Neural crest cell (in vitro differentiated cells): ENCODE measurements at places on chromosomes 16 and 17. TPM values are rescaled to one million over a fixed set of nuclear protein-coding genes. Genes with fewer than 3 reads are reported as not detected.

- no peak for DNase-seq
These were observed 834 bp upstream of the TXNDC11 start for GRCh38 chr16:11743308-11744074.

The CACNG3 gene
- total RNA-seq: not detected in 2 replicates

The CCL14 gene
- not detected in 2 replicates for total RNA-seq

The HAGHL gene
- 15.0 and 15.4 TPM in 2 replicates for total RNA-seq

The TTLL6 gene
- total RNA-seq: 0.65 and 0.68 TPM in 2 replicates

- no peak for DNase-seq
These were observed 33.9 kb downstream of the BAHCC1 start for GRCh38 chr17:81428948-81429774.

The NAE1 gene
- total RNA-seq: 156 TPM in 2 replicates

DNA sequence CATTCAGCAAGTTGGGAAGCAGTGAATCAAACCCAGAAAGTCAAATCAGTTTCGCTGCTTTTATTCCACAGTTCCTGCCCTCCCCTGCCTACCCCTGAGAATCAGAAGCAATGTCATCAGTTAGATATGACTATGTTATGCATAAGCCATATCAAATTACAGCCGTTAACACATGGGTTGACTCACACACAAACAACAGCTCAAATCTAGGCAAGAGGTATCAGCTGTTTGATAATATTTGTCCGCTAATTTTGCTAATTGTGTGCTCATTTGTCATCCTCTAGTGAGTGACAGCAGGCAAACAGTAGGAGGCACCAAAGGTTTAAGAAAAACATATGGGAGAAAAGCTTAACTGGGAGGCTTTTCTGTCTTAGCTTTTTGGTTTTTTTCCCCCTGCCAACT, 327.4 kb upstream of the CCL2 start:
- DNase-seq: no peak

DNA sequence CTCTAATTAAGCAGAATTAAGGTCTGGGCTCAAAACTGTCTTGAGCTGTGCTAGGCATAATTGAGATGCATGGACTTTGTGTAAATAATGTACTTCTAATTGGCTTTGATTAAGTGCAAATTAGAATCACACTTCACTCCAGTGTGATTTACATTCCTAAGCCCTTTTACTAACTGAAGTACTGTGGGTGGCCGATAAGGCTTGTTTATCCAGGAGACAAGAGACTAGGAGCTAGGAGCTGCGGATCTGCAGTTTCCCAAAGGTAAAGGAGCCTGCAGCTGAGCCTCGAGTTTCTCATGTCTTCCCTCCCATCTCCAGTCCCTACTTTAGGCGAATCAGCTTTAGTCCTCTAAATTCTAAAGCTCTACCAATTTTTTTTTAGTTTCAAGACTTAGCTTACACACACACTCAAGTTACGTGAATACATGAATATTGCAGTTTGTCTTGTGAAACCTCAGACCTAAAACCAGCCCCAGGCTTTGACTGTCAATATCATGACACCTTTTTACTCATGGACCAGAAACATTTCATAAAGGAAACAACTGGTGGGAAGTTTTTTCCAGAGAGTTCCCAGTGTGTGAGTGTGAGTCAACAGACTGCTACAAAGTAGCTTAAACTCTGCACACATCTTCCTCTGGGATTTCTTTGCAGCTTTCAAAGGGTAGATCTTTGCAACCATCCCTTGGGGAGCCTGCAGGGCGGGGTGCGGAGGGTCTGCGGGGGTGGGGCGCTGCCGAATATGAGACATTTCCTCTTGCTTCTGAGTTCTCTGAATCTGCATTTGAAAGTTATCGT, 113.9 kb upstream of the TBX2 start:
- DNase-seq: no peak

GRCh38 chr17:29567304-29567553, 392 bp upstream of the ABHD15 start:
- no peak for DNase-seq

The GNGT2 gene
- total RNA-seq: not detected in 2 replicates

DNA sequence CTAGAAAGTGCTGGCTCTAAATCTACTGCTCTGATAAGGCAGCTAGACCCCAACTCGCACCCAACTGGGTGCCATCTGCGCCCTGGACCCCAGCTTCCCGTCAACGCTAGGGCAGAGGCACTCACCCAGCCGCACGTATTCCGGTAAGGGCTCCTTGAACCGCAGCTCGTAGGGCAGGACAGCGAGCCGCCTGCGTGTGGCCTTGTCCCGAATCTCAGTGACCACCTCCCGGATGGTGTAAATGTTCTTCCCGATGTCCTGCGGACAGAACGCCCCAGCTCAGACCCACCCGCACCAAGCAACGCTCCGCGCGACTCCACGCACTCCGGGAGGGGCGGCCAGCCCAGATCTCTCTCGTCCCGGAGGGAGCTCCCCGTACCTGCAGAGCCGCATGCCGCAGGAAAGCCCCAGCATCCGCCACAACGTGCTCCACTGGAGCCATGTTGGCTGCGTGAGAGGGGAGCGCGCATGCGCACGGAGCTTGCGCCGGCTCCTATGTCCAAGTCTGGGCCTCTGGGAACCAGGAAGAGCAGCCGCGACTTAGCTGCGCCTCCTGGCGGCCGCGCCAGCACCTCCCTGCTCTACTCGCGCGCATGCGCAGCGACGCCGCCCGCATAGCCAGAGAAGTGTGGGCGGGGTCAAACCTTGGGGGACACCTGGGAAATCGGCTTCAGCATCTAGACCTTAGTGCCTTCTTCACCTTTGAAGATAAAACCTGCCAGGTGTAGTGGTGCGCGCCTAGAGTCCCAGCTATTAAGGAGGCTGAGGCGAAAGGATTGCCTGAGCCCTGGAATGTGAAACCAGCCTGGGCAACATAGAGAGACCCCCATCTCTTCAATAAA, at the start of gene NOB1:
NOB1 (minus strand) TSS at position 458 of the 842 bp plus-strand sequence; CDS start at position 442, 16 bp downstream.
- peak; percentile 96 for DNase-seq

The SMPD3 gene
- total RNA-seq: 3.2 and 3.8 TPM in 2 replicates

DNA sequence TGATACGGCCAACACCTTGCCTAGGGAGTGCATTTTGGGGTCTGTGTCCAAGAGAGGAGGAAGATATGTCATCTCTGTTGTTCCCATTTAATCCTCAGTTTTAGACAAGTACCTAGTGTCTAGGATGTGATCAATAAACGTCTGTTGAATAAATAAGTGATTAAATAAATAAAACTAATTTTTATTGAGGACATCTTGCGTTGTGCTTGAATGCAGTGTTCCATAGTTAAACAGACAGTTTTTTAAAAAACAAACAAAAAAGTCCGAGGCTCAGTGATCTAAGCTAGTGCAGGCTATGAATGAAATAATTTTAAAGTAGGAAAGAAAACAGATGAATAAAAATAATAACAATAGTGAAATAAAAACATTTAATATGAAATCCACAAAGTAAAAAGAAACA, 283.0 kb upstream of the MAF start:
- no peak for DNase-seq

The ZNF263 gene
- 32.7 and 34.0 TPM in 2 replicates for total RNA-seq

DNA sequence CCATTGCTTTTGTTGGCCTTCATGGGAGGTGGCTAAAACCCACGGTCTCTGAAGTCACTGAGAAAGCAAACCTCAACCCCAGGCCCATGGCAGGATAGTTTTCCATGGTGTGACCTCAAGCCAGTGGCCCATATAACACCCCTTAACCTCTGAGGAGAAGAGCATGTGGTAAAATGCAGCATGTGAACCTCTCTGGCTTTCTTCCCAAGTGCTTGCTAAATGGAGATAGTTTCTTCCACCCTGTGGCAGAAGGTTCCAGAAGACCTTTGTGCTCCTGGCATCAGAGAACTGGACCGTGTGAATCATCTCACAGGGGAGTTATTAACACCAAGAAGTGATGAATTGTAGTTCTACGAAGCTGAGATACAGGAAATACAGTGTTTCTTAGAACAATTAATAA, 47.3 kb downstream of the MYOCD start:
- DNase-seq: no peak

DNA sequence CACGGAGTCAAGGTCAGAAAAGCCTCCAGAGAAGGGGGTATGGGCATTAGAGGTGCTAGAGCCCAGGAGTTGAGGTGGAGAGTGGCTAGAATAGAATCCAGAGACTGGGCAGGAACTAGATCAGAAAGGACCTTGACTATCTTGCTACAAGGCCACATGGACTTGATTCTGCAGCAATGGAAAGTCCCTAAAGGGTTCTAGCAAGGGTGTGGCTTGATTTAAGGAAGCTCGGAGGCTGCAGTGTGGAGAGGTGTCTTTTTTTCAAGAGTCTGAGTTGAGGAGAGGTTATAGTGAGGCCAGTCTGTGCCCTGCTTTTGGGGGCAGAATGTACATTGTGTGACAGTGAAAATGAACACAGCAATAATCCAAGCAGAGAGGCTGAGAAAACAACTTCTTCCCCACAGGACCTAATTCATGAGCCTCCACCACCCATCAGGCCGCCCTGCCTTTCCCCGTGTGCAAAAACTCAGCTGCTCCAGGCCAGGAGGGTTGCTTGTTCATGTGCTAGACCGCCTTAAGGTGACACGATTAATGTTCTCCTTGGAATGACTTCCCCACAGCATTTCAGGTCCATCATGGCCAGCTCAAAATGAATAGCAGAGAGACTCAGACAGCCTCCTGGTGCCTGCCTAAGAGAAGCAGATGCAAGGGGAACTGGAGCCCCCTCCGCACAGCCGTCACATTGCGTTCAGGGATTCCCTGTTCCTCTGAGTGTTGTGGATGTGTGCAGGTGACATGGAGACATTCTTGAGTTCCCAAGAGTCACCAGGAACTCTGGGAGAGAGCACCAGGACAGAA, 8.7 kb upstream of the BEAN1 start:
- DNase-seq: no peak

DNA sequence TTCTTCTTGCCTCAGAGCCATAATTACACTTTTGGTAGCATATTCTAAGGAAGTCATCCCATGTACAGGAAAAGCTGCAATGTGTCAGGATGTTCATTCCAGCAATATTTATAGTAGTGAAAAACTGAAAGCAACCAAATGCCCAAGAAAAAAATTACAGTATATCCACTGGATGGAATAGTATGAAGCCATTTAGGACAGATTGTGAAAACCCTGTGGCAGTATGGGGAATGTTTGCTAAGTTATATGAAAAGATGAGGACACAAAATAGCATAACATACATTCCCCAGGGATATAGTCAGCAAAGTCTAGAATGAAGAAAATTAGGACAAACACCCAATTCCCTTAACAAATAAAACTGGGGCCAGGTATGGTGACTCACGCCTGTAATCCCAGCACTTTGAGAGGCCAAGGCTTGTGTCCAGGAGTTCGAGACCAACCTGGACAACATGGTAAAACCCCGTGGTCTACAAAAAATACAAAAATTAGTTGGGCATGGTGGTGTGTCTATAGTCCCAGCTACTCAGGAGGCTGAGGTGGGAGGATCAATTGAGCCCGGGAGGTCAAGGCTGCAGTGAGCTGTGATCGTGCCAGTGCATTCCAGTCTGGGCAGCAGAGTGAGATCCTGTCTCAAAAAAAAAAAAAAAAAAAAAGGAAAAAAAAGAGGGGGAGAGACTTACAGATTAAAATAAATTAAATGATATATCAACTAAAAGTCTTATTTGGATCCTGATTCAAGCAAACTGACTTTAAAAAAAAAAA, 2.3 kb downstream of the LRRC3C start:
- DNase-seq: no peak

The CD7 gene
- not detected in 2 replicates for total RNA-seq

- DNase-seq: no peak
These were observed 929 bp downstream of the SLC25A11 start for GRCh38 chr17:4938688-4939545.

The NDE1 gene
- total RNA-seq: 72.2 and 74.0 TPM in 2 replicates

The P2RX1 gene
- total RNA-seq: not detected in 2 replicates

- no peak for DNase-seq
These were observed 21.3 kb upstream of the CRYBA1 start for GRCh38 chr17:29225396-29225795.

DNA sequence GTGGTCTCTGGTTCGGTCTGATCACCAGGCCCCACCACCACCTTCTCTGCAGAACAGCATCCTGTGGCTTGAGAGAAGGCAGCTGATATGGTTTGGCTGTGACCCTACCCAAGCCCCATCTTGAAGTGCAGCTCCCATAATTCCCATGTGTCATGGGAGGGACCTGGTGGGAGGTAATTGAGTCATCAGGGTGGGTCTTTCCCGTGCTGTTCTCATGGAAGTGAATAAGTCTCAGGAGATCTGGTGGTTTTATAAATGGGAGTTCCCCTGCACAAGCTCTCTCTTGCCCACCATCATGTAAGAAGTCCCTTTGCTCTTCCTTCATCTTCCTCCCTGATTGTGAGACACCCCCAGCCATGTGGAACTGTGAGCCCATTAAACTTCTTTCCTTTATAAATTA, 352.3 kb upstream of the CDH5 start:
- no peak for DNase-seq

GRCh38 chr17:74759941-74760340, 11.5 kb downstream of the NHERF1 start:
- no peak for DNase-seq

The ZNF668 gene
- total RNA-seq: 16.8 and 19.7 TPM in 2 replicates

The RCVRN gene
- 0.09 and 0.35 TPM in 2 replicates for total RNA-seq

The TP53TG3F gene
- not detected in 2 replicates for total RNA-seq

- no peak for DNase-seq
These were observed 2.7 kb downstream of the MSL1 start for GRCh38 chr17:40124279-40125141.

- DNase-seq: no peak
These were observed 399.8 kb upstream of the SALL1 start for GRCh38 chr16:51550800-51551347.

DNA sequence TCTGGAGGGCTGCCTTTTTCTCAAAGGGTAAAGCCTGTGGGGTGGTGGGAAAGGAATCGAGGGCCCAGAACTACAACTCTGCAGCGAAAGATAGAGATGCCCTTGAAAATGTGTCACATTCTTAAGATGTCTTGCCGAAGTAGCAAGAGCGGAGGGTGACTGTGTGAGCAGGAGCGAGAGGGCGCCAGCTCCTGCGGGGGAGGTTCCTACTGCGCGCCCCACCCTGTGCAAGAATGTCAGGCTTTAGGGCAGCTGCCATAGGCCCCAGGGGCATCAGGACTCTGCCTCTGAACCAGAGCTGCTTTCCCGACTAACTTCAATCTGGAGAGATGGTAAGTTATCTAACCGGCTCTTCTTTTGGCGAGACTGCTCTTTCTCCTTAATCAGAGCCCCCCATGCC, 11.8 kb upstream of the ITGAE start:
- DNase-seq: no peak

DNA sequence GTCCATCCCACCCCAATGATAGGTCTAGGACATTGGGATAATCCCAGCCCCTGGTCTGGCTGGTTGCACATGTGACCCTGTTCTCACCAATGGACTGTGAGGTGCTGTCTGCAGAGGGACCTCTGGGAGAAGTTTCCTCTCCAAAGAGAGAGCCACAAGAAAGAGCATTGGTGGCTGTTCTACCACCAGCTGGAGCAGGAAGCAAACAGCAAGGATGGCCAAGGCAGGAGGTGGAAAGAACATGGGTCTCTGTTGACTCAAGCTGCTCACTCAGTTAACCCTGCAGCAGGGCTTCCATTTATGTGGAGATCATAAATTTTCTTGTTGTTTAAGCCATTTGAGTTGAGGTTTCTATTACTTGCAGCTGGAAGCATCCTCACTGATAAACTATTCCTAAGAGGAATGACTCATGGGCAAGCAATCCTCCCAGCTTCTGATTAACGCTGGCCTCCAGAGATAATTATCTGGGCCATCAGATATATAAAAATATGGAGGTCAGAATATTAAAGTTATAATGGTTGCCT, 52.6 kb downstream of the CYB5B start:
- no peak for DNase-seq
